ENCODE measurements at places on chromosomes 12 and 14.
A peak's percentile ranks its signal among the peaks of the same experiment; 100 is the strongest.

- no peak for DNase-seq
Measured at GRCh38 chr14:24122898-24123297, 7.6 kb upstream of the FITM1 start.

DNA sequence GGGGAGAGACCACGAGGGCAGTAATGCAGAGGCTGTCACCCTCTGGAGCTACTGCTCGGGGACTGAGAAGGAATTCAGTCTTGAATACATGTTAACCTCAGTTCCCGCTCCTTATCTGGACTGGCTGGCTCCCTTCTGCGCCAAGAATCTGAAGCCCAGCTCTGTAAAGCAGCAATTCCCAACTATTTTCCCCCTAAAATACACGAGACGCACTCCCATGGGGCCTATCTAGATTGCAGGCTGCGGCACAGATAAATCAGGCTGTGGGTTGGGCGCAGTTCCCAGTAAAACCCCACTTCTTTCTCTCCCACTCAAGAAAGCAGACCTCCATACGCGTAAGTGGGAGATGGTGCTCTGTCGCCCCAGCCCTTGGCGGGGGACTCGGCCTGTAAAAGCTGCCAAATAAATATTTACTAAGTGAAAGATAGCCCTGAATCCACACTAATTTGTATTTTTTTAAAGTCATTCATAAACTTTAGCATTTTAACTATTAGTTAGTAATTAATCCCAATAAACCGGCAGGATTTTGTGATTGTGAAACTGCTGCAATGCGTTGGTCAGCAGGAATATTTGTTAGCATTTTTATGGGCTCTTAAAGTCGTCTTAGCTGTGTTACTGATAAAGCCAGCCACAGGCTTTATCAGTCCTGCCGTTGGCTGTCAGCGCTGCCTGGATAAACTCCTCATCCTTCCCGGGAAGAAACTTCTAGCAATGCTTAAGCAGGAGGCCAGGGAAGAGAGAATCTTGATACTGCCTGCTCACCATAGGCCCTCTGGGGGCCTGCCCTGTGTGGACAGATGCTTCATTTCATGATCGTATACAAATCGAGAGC is 17.8 kb downstream of the FBXL14 start:
- no peak for DNase-seq

DNA sequence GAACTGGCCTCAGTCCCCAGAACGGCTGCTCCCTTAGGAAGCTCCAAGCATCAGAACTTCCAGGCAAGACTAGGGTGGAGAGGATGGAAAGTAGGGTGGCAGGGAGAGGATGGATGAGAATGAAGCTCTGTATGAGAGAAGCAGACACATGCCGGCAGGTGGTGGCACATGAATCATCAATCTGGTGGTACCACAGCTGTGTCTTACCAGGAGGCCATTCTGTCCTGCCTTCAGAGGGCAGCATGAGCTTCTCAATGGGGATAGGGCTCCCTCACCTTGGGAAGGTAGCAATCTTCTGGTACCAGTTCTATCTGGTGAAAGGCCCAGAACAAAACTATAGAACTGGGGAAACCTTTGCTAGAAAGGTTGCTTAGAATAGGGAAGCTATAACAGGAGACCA is 55.4 kb upstream of the PYGL start:
- no peak for DNase-seq

- DNase-seq: no peak
Measured at GRCh38 chr14:99758121-99758821, 34.9 kb upstream of the EML1 start.

- DNase-seq: no peak
Measured at GRCh38 chr12:60494244-60494643, 898.4 kb downstream of the SLC16A7 start.

DNA sequence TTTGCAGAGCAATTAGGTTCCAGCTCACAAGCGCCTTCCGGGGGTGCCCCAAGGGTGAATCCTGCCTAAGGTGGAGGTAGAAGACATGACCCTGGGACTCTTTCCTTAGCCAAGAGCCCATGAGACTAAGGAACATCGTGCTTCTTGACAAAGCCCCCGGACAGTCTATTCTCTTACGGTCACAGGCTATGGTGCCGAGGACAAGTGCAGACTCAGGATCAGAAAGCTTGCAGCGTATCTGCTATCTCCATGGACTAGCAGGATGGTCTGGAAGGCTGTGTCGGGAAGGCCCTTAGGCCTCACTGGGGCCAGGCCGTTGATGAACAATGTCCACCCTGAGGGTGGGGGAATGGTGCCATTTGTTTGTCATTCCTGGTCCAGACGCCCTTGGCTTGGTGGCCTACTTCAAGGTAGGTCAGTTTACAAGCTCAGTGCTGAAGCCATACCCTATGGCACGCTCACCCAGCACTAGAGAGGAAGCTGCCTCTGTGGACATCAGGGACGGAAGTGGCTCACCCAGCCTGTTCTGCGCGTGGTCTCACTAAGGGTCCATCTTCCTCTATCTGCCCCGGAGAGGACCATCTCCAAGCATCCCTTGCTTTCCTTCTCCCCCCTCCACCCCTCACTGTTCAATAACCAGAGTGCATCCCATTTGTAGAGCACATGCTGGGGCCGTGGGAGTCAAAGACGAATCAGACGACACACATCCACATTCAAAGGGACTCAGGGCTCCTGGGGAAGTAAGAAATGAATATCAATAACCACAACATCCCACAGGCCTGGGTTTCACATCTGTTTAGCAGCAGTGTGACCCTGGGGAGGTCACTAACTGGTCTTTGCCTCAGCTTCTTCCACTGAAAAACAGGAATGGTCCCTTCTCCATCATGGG is 45.0 kb upstream of the IQSEC3 start:
- DNase-seq: no peak

DNA sequence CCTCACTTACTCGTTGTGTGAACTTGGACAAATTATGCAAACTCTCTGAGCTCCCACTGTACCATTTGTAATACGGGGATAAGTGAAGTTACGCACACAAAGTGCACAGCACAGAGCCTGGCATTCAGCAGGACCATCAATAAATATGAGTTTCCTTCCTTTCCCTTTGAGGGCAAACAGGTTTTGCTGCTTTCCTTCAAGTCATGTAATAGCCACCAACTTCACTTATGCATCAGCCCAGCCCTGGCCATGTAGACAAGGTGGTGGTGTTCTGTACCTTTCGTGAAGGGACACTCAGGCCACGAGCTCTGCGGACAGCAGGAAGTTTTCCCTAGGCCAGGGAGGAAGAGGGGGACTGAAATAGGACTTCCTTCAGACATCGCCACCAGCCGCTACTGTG is 272.7 kb downstream of the CACNA1C start:
- DNase-seq: no peak

DNA sequence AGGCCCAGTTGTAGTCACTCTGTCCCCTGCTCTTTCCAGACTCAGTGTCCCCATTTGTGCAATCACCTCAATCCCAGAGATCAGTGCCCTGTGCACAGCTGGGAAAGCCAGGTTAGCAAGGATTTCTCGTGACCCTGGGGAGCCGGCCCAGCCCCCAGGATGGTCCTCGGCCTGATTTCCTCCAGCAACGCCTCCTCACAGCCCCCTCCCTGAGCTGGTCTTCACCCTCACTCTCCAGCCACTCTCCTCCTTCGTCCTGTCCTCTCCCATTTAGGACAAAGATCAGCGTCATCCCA is 194.8 kb upstream of the C14orf180 start:
- no peak for DNase-seq

DNA sequence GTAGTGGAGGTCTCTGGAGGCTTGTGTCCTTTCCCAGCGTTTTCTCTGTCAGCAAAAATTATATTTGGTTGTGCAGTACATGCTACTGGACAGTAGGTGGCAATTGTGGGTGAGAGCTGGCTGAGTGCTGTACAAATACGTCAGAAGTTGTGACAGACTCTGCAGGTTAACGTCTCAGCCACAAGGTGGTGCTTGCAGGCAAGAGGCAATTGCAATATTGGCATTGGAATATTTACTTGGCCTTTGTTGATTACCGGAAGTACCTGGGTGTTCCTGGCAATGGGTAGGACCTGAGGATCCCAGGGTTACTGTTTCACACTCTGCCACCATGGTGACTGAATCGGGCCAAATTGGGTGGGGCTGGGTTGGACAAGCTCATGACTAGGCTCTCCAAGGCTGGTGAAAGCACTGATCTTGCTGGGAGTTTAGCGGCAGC is 333.9 kb upstream of the LMO3 start:
- no peak for DNase-seq

- DNase-seq: no peak
Measured at GRCh38 chr14:66206554-66206953, 279.6 kb upstream of the CCDC196 start.

DNA sequence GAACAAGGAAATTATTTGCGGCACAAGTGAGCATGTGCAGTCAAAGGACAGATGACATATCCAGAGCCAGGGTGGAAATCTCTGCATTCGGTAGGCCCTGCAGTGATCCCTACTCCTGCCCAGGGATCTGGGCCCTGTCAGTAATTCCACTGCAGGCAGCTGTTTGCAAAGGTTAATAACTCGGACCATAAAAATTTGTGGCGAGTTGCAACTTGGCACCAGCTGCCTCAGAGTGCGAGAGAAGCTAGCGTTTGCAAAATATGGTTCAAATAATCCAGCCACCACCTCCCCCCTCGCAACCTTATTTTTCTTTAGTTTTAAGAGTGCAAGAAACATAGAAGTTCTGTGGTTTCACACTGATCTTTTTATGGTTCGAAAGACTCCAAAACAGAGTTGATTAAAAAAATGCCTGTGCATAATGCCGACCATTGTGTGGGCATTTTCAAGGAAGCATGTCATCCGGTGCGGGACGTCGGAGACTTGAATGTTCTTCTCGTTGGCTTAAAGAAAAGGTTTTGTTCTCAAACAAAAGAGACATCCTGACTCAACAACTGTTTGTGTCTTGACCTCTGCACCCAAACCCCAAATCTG is 224.5 kb downstream of the BCL11B start:
- DNase-seq: no peak

DNA sequence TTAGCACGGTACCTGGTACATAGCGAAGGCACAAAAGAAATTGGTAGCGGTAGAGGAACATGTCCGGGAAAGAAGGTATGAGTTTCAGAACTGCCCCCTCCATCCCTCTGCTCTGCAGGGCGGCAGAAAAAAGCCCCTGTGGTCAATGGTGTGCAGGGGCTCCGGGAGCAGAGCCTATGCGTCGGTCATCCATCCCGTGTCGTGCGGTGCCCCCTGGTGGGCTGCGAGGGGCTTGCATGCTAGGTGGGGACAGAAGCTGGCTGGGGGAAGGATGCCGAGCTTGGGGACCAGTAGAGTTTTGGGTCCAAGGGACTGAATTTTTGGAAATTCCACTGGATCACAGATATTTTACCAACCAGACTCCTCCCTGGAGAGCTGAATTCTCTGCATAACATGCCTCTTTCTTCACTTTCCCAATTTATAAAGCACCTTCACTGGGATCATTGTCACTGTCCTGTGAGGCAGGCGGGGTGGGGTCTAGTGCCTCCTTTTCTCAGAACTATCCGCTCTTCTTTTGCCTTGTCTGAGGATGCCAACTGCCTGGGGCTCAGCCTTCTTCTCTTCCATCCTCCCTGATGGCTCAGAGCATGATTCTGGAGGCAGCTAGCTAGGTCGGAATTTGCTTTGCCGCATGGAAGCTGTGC is 148.7 kb downstream of the SMOC1 start:
- DNase-seq: peak; percentile 29

DNA sequence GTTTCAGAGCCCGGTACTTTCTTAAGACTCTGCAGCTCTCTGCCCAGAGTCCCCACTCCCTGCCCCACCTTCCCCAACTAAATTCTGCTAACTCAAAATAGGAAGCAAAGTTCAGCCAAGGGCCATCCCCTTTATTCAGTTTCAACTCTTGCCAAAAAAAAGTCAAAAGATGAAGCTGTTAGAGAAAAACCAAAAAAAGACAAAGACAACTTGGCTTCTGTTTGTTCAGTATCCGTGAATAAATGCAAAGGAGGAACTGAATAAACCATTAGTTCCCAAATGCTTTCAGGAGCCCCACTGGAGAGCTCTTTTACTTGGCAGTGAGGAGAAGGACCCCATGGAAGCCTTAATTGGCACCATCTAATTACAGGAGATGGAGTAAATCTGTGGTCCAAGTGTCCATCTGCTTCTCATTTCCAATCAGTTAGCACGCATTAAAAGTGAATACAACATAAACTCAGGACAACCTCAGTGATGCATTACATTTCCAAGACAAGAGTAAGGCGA is 155.4 kb upstream of the GZMB start:
- DNase-seq: no peak

DNA sequence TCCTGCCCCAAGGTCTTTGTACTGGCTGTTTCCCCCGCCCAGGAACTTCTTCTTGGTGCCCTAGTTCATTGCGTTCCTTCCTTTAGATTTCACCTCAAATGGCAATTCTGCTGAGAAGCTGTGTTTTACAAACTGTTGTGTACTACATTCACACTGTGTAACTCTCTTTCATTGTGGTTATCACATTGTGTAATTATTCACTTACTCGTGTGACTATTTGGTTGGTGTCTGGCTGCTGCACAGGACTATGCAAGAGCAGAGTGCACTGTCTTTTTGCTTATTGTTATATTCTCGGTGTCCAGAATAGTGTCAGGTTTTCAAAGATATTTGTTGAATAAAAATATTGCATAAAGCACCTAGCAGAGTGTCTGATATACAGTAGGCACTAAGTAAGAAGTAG is 177.2 kb upstream of the PRICKLE1 start:
- no peak for DNase-seq

DNA sequence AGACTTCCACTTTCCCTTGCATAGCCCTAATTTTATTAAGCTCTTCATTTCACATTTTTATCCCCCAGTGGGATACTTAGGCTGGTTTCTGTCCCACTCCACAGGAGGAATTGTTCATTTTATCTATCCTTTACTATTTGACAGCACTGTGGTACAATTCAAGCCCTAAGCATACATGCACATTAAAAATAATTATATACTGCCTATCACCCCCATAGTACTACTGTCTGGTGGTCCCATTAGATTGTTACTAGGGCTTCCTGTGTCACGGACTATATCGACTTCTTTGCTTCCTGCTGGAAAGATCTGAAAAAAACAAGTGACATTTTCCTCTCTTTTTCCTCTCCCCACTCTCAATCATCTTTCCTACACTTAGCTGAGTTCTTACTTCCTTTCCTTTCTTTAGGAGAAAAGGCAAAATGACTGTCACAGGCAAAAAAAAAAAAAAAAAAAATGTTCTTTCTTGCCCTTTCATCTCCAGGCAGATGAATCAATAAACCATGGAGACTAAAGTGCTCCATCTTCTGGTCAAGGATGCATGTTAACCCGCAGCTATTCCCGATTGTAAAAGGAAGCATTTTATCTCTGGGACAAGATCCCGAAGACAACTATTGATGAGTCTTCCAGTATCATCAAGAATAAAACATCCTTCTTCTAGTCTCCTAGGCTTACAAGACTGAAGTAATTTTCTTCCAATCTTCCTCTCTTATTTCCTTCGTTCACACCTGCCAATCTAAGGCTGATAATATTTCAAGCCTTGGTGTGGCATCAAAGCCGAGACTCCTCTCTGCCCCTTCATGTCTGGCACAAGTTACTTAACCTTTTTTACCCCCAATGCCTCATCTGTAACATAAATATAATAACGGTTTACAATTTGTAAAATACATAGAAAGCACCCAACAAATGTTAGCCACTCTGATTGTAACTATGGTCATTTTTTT is 94.4 kb upstream of the PLEKHG7 start:
- no peak for DNase-seq

GRCh38 chr12:110923192-110923591 is 2.8 kb upstream of the MYL2 start:
- DNase-seq: no peak

All from T-helper 1 cell (primary cell).